Endothelial cell (in vitro differentiated cells): ENCODE measurements at places on chromosomes 11 and 22.
A peak's percentile ranks its signal among the peaks of the same experiment; 100 is the strongest.

GRCh38 chr11:16812274-16812673 lies 73.8 kb downstream of the C11orf58 start:
- no peak for DNase-seq

DNA sequence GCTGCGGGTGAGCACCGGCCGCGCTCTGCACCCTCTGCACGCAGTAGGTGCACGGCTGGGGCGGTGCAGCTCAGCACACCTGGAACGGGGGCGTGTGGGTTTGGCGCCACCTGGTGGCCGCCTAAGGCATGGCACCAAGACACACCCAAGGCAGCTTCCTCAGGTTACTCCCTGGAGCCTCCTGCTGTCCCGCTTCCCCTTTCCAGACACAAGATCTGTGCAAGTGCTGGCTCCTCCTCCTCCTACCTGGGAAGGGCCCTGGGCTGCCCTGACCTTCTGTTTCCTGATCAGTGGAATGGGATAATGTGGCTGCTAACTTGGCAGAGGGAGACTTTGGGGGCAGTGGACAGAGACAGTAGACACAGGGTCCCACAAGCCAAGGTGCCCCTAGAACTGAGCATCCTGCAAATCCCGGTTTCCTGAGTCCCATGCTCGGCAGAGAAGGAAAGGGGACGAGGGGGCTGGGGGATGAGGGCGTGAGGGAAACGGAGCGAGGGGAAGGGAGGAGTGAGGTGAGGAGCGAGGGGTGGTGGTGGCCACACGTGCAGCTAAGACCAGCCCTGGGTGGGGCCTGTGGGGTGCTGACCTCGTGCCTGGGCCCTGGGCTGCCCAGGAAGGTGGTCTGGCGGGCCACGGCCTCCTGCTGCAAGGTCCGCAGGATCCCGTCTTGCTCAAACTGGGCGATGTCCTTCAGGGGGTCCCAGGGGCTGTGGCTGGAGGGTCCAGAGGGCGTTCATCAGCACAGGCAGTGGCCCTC lies 34.8 kb upstream of the CARS1 start:
- peak; percentile 73 for DNase-seq

DNA sequence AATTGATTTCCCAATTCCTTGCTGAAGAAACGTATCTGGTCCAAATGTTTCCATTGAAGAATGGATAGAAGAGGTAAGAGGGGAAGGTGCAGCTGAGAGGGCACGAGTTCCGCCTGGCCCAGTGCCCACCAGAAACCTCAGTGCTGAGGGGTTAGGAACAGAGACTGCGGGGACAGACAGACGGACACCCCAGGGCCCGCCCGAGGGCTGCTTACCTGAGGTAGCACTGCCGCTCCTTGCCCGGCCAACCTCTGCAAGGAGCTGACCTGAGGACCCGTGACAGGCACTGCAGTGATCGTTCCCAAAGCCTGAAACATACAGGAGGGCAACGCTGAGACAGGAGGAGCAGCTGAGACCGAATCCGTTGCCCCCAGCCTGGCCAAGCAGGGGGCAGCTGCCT lies 89.6 kb downstream of the PHF21B start:
- no peak for DNase-seq

DNA sequence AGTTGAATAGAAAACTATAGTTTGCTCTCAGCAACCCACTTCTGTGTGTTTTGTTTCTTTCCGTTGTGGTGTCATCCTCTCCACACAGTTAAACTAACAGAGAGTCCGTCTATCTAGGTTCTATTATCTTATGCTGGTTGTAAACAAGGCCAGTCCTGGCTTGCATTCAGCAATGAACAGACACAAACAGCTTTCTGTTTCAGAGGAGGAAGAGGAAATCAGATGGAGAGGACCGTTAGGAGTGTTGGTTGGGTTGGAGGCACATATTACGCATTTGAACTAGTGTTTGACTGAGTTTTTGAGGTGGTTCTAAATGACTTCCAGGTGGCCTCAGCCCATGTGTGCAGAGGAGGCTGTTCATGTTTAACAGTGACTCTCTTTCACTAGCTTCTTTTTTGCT lies 129.5 kb upstream of the SORL1-AS1 start:
- DNase-seq, result no peak

- no peak for DNase-seq
Measured at GRCh38 chr11:12454782-12455181, 77.4 kb downstream of the PARVA start.

DNA sequence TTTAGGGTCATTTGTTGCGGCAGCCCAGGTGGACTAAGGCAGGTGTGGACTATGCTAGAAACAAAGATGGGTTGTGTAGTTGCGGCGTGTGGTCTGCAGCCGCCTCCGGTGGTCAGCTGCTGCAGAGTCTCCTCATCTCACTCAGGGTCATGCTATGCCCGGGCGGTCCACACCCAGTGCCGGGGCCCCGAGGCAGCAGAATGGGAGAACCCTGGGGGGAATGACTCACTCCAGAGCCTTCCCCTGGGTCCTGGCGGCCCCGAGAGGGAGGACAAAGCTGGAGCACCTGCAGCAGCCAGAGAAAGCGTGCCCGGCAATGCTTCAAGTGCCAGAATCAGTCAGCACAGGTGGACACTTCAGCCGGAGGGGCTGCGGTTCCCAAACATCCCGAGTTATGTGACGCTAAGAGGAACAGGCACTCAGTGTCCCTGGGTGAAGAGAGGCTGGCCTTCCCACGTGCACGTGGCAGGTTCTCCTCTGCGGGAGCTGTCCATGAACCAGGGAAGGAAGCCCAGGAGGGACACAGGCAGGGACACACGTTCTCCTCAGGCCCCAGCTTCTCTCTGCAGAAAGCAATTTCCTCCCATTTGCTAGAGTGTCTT lies 289.6 kb upstream of the B3GAT1 start:
- DNase-seq, result no peak

GRCh38 chr22:26610996-26611395 lies 6.8 kb downstream of the CRYBB1 start:
- DNase-seq, result no peak

- peak; percentile 9 for DNase-seq
Measured at GRCh38 chr22:50733521-50734342, 4.3 kb upstream of the ACR start.

- DNase-seq, result no peak
Measured at GRCh38 chr11:28284196-28284595, 176.0 kb downstream of the METTL15 start.

DNA sequence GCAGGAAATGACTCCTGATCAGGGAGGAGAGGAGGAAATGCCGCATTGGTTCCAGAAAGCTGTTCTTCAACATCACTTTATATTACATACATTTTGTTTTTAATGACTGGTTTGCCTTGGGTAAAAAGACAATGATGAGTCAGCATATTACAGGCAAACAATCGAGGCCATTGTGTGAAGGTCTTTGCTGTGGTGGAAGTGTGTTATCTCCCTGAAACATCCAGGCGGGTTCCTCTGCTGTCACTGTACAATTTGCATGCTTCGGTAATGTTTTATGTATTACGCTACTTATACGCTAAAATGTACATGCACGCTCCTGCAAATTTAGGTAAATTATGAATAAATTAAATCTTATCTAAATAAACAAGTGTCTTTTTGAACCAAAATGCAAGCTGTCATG lies 161.1 kb downstream of the KIRREL3 start:
- DNase-seq, result no peak

DNA sequence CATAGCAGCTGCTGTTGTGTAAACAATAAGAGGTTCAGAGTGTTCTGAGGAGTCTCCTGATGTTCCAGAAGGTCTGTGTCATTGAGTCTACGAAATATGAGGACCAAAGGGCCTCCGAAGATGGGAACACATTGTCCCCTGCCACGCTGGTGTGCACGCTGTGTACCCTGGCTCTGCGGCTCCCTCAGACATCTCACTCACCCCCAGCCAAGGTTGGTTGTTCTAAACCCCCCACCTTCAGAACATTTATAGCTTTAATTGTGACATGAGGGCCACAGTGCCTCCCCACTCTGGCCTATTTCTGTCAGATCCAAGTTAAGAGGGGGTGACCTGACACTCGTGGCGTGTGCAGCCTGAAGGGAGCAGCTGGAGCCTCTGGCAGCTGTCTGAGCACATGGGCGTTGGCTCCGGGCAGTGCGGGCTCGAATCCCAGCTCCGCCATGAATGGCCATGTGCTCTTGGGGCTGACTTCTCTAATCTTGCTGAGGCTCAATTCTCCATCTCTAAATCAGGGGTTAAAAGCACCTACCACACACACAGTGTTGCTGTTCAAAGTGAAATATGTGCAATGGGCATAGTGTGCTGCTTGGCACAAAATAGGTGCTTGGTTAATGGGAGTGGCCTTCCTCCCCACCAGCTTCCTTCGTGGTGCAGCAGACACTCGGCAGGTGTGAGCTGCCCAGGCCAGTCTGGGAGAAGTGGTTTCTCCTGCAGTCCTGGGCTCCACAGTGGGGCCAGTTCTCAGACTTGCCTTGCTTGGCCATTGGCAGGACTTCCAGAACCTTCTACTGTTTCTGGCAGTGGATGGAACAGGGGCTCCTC lies 39.7 kb upstream of the MICAL2 start:
- DNase-seq, result no peak

- DNase-seq, result no peak
Measured at GRCh38 chr11:68763181-68763721, 11.9 kb upstream of the TESMIN start.

DNA sequence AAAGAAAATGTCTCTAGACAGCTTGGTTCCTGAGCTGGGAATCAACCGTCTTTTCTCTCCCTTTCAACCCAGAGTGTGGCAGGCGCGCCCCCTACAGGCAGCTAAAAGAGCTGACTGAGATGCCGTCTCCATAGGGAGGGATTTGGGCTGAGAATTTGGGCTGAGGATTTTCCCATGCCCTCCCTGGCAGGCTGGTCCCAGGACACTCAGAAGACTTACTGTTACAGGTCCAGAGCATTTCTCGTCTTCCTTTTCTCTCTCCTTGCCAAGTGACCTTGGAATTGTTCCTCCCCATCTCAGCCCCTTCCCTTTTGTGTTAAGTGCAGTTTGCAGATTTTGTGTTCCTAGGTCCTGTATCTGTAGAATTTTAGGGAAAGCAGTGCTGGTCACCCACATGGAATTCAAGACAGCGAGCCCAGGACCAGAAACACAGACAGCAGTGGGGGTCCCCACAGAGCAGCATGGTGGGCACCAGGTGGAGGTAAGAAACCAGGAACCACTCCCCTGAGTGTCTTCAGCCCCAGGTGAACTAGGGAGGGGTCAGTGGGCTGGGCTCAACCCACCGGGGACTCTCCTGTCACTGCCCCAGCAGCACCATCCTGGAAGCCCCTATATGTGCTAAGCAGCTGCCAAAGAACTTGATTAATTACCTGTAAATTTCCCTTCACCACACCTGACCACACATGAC lies 9.9 kb upstream of the IGLL5 start:
- peak; percentile 85 for DNase-seq

DNA sequence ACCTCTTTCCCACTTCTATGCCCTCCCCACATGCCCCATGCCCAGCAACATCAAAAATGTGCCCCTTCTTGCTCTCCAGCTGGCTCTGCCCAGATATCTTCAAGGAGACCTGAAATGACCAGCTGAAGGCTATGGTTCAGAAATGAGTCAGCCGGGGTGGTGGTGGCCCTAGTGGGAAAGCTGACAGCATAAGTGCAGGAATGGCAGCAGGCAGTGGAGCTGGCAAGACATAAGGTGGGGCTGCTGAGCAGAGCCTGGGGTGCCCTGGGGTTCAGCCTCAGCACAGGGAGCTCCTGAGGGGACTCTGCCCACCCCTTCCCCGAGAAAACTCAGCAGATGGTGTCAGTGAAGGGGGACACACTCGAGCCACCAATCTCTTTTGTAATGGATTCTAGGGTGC lies 593.4 kb downstream of the BUD13 start:
- DNase-seq, result no peak

GRCh38 chr11:72578991-72579815 lies 95.0 kb downstream of the PDE2A start:
- DNase-seq, result no peak

DNA sequence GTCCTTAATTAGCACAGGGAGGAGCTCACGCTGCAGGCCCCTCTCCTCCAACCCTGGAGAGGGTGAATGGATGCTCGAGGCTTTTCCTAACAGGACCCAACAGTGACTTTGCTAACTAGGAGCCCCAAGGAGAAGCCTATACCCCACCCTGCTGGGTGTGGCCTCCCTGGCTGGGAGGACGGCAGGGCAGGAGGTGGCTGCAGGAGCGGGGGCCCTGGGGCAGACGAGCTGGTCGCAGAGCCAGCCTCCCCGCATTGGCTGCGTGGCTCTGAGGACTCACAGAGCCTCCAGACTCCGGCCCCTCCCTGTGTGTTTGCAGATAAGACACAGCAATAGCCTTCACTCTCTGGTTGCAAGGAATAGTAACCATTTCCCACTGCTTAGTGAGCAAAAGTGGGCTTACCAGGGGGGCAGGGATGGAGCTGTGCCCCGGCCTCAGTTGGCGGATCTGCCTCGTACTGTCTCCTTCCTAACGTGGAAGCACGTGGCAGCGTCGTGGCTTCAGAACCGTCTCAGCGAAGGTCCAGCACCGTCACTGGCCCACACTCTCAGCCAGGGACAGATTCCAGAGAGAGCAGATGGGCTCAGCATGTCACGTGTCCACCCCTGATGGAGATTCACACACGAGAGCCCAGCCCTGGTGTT lies 1087.5 kb downstream of the BRD1 start:
- no peak for DNase-seq

DNA sequence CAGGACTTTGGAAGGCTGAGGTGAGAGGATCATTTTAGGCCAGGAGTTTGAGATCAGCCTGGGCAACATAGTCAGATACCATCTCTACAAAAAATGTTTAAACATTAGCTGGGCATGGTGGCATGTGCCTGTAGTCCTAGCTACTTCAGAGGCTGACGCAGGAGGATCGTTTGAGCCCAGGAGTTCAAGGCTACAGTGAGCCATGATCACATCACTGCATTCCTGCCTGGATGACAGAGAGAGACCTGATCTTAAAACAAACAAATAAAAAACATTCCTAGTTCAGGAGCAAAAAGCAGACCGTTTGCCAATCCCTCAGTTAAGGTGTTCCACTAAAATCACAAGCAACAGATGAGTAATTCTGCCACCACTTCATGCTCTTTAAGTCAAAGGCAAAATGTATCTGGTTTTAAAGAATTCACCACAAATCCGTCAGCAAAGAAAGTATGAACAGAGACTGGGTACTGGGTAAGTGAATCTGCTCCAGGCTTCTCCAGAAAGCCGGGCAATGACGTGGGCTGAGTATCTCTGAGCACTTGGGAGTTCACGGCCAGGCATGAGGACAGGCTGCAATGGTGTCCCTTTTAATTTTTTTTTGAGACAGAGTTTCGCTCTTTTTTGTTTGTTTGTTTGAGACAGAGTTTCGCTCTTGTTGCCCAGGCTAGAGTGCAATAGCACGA lies 19.5 kb downstream of the CLTCL1 start:
- no peak for DNase-seq

DNA sequence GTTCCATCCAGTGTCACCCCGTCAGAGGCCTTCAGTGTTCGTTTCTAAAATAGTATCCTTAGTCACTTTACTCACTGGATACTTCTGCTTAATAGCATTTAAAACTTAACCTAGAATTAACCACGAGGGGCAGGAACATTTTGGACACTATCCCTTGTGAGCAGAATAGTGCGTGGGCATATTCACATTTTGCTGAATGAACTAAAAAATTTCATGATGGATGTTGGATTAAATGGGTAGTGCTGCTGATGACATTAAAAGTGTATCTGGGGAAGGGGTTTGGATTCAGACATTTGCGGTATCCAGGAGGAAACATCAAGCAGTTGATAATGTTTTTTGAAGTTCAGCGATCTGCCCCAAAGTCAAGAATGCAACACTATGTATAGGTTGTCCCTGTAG lies 750 bp upstream of the NAT10 start:
- DNase-seq, result no peak

GRCh38 chr11:15585602-15586331 lies 471.0 kb downstream of the INSC start:
- no peak for DNase-seq
